Cerebellar nuclear complex (tissue), 1 donor: ENCODE measurements at places on chromosomes 1 and 21.

DNA sequence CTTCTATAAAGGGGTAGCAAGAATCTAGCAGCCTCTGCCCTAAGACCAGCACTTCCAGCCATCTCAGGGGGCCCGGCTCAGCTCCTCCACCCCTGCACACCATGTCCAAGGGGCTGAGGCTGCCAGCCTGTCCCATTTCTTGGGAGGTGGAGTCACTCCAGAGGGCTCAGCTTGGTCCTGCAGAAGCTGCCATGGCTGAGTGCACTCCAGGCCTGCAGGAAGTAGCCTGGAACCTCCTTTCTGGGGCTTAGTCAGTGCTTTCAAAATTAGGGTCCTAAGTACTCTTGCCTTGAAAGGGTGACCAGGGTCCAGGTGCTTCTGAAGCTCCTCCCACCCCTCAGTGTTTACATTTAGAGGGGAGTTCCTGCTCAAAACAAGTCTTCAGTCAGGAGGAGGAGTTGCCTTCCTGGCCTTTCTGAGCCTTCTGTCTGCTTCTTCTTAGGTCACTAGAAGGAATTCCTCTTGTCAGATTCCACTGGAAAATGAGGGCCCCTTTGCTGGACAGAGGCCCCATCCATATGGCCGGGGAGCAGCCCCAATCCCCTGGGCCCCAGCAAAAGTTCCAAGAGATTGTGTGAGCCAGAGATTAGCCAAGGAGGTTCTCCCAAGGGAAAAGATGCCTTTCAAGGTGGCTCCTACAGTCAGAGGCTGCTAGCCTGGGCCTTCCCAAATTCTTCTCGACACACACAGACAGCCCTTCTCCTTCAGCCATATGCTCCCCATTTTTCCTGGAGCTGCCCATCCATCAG is 128.1 kb upstream of the VAMP3 start:
- no peak for DNase-seq

- no peak for DNase-seq
Measured at GRCh38 chr1:25653558-25653957, 37.0 kb downstream of the MAN1C1 start.

DNA sequence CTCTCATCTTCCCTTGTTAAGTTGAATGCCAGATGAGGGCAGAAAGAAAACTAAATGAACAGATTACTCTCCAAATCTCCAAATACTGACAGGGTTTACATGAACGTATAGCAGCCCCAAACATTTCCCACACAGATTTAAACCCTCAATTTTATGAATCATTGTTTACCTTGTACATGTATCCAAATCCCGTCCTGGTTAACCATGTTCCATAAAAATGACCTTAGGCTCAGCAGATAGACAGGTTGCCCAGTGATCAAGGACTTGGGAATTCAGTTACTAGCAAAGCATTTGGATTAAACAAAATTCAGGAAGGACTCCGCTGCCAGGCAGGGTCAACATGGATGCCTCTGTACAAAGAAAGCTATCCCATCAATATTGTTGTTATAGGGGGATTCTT is 213.5 kb downstream of the GPATCH2 start:
- DNase-seq = no peak

DNA sequence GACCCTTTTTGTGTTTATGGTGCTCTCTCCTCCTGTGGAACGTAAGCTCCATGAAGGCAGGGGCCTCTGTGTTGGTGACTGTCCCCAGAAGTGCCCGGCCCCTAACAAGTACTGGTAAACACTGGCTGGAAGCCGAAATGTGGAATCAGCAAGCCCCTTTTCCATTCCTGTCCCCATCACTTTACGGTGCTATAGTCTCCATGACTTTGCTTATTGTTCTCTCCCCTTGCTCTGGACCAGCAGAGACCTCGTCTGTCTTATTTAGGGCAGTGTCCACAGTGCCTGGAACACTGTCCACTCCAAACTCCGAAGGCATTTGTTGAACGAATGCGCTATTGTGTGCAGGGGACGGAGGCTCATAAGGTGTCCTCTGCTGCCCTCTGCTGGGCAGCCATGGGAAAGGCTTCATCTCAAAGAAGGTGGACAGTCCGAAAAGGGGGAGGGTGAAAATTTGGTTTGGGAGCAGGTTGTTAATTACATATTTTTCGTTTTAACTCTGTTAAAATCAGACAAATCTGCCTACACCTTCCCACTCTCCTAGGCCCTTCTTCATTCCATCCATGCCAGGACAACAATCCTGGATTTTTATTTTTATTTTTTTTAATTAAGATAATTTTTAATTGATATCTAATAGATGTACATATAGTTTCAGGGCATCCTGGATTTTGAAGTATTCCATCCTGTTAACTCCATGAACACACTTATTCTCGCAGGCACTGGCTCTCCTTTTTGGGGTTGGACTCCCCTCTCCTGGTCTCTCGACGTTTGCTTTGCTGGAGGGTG is 115.6 kb downstream of the PGBD5 start:
- peak; percentile 33 for DNase-seq

DNA sequence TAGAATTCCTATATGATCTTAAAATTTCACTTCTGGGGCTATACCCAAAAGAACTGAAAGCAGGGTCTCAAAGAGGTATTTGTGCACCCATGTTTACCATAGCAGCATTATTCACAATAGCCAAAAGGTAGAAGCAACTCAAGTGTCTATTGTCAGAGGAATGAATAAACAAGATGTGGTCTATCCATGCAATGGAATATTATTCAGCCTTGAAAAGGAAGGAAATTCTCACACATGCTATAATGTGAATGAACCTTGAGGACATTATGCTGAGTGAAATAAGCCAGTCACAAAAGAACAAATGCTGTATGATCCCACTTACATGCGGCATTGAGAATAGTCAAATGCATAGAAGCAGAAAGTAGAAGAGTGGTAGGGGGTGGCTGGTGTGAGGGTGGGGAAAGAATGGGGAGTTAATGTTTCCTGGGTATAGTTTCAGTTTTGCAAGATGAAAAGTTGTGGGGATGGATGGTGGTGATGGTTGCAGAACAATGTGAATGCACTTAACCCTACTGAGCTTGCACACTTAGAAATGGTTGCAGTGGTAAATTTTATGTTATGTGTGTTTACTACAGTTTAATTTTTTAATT is 122.4 kb downstream of the TOMM20 start:
- DNase-seq = no peak

GRCh38 chr21:20996421-20997310 is 1.5 kb upstream of the NCAM2 start:
- no peak for DNase-seq

- DNase-seq = no peak
Measured at GRCh38 chr1:90838720-90839119, 121.6 kb upstream of the BARHL2 start.

GRCh38 chr1:145960468-145961108 is 2.8 kb upstream of the LIX1L start:
- no peak for DNase-seq

- DNase-seq = no peak
Measured at GRCh38 chr21:25790878-25791204, 56.1 kb downstream of the GABPA start.

DNA sequence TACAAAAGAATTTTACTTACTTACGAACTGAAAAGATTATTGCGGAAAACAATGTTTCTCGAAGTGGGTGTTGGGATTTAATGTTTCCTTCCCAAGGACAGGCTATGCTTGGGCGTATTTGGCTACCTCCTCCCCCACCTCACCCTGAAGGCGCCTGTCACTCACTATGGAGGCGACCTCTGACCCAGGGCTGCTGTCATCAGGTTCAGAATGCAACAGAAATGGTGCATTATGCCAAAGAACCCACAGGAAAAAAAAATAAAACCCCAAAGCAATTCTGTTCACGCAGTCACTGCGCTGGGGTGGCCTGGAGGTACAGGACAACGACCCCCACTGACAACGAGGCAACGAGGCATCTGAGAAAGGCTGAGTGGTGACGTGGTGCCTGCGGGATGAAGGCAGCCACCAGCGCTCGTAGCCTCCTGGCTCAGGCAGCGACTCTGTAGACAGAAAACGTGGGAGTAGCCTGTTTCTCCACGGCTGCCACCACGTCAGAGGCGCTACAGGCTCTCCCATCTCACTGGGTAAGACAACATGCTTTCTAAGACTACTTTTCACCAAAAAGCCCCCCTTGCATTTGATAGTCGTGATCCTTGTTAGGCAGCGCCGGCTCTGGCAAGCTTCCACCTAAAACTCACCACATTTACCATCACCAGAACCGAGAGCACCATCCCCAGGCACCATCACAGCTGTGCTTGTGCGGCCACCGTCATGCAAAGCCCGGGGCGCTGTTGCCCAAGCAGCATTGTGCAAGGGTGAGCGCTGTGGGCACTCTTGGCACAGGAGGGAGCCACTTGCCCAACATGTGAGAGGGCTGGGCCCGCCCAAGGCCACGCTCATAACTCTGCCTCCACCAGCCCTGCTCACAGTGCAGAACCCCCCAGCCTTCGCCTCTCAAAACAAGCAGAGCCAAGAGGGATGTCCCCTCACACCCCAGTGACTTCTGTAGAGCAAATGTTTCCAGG is 14.3 kb downstream of the NADK start:
- DNase-seq = no peak

- no peak for DNase-seq
Measured at GRCh38 chr1:20290624-20291597, at the start of gene VWA5B1. Gene VWA5B1, plus strand, starts transcription at chr1:20290875. Its CDS starts 19,727 bp downstream, at chr1:20310602.

- DNase-seq = no peak
Measured at GRCh38 chr21:45176141-45176540, 101.8 kb downstream of the ADARB1 start.

- no peak for DNase-seq
Measured at GRCh38 chr21:43779660-43780059, 3.6 kb upstream of the CSTB start.

GRCh38 chr21:29145354-29145782 is 14.9 kb downstream of the MAP3K7CL start:
- no peak for DNase-seq

- no peak for DNase-seq
Measured at GRCh38 chr1:169196581-169196980, 90.1 kb downstream of the ATP1B1 start.

DNA sequence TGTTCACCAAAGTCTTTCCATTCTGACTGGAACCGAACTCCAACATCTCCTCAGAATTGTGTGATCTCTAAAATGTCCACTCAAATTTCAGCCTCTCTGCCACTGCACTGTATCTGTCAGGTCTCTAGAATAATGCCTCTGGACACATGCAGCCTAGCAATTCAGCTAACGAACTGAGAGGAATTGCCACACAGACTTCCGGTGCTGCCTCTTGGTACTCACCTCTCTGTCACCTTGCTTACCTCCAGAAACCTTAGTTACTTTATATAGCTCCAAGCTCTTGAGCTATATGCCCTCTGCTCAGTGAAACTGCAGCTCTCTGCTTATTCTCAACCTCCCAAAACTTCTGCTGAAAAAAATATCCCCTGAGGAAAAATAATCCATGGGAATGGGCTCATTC is 2.7 kb upstream of the CHRM3 start:
- DNase-seq = no peak

DNA sequence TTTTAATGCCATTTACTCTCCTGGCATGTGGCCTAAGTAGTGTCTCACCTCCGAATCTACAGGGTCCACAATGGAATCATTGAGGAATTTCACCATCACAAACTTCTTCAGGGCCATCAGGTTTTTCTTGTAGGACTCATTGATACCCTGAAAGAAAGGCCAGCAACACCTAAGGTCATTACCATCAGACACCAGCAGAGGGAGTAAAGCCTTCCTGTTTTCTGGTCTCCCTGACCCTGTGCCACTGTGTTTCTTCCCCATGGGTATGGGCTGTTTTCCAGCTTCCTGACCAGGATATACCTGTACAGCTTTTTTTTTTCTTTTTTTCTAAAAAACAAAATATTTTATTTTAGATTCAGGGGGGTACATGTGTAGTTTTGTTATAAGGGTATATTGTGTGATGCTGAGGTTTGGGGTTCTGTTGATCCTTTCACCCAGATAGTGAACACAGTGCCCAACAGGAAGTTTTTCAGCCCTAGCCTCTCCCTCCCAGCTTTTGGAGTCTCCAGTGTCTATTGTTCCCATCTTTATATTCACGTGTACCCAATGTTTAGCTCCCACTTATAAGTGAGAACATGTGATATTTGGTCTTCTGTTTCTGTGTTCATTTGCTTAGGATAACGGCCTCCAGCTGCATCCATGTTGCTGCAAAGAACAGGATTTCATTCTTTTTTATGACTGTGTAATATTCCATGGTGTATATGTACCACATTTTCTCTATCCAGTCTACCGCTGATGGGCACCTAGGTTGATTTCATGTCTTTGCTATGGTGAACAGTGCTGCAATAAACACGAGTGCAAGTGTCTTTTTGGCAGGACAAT is 18.3 kb downstream of the PPT1 start:
- DNase-seq = no peak

GRCh38 chr1:25020851-25021590 is 90.9 kb upstream of the RUNX3 start:
- no peak for DNase-seq
